ENCODE measurements at places on chromosomes 1 and 21.

- DNase-seq: no peak
These were observed 5.4 kb upstream of the TNFRSF25 start for GRCh38 chr1:6471086-6471969.

GRCh38 chr1:91836331-91837040, 49.5 kb downstream of the TGFBR3 start:
- DNase-seq: no peak

DNA sequence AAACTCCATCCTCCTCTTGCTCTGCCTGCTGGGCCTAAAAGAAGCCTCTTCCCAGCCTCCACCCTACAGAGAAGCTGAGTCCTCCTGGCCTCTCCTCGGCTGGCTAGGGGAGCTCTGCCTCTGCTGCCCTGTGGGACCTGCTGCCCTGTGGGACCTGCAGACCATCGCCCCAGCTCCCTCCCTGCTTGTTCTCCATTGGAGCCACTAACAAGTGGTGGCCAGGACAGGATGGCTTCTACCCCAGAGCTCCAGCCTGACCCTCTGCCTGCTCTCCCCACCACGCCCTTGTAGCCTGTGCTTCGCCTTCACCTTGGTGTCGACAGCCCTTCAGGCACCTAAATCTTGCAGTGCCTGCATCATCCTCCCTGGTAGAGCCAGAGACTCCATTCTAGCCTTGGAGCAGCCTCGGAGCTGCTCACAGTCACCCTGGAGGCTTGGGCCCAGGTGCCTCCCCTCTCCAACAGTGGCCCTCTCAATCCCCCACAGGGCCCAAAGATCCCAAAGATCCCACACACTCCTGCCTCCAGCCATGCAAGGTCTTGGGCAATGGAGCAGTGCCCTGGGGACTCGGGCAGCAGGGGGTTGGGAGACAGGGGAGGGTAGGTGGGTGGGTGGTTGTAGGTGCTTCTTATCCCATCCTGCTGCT, 3.0 kb downstream of the EPS8L3 start:
- no peak for DNase-seq

DNA sequence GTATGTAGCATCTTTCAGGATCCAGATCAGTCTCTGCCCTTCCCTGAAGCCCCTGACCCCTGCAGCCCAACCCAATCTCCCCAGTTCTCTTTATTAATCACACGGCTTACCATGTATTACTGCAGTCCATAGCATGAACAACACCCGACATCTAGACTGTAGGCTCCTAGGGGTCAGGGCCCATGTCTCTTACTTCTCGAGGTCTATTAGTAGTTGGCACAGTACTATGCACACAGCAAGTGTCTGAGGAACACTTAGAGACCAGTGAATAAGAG, 27.1 kb downstream of the CAMK1G start:
- no peak for DNase-seq

DNA sequence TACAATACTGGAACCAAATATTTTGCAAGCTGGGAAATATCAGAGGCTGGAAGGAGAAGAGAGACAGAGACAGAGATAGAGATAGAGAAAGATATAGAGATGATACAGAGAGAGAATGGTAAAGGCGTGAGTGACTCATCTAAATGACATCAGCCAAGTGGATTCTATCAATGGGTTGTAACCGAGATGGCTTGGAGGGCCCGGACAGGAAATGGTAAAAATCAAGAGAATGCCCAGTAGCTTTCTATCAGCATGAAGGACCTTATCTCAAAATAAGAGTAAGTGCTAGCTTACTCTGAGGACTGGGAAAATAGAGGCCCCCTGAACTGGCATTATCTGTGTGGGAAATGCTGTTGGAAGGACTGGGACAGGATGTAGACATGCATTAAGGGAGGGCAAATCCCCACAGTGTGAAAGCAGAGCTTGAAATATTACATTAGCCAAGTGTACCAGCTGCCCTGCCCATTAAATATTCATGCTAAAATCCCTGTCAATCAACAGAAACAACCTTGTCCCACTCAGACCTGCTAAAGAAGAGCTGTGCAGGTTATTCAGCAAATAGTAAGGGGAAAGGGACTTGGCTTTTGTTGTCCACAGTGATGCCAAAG, 76.6 kb upstream of the ZNF644 start:
- no peak for DNase-seq

DNA sequence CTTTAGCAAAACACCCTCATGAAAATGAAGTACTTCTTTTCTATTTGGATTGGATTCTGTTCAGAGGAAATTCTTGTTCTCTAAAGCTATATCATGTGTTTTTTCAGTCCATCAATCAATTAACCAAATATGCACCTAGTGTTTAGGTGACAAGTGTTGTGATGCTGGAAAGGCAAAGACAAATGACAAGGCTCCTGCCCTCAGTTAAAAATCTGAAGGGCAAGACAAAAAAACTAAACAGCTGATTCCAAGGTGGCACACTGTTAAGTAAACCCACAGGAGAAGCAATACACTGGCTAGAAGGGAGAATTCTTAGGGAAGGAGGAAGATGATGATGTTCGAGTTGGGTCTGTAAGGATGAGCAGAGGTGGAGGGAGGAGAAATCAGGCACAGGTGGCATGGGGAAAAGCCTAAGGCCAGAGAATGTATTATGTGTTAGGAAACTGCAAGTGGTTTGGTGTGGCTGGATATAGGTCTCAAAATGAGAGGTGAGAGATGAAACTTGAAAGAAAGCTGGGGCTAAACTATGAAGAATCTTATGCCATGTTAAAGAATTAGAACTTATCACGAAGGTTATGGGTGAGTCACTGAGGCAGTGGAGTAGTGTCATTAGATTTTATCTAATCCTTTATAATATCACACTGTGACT, 51.8 kb upstream of the GFI1 start:
- DNase-seq: no peak

DNA sequence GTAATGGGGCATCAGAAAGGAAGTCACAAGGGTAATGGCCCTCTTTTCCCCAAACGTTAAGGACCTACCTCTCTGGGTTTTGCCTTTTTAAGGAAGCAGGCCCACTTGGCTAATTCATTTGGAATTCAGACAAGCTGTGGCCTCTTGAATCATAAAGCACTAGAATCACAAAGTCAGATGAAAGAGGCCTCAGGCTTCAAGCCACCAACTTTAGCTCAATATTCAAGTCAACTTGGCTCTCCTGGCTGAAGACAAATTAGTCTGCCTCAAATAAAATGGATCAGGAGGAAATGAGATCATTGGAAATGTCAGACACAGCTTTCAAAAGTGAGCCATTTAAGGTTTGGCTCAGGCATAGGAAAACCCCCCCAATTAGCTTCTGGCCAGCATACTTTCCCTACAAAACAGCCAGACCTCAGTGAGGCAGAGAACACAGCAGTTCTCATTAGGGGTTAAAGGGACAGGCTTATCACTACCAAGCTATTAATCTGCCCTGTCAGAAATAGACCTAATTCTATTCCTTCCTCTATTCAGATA, 34.3 kb downstream of the SLC35D1 start:
- no peak for DNase-seq

- no peak for DNase-seq
These were observed 143.5 kb downstream of the C1orf94 start for GRCh38 chr1:34320053-34320669.

- no peak for DNase-seq
These were observed 42.6 kb downstream of the SIM2 start for GRCh38 chr21:36741506-36741905.

- no peak for DNase-seq
These were observed 421.4 kb upstream of the RUNX1 start for GRCh38 chr21:35470522-35470921.

DNA sequence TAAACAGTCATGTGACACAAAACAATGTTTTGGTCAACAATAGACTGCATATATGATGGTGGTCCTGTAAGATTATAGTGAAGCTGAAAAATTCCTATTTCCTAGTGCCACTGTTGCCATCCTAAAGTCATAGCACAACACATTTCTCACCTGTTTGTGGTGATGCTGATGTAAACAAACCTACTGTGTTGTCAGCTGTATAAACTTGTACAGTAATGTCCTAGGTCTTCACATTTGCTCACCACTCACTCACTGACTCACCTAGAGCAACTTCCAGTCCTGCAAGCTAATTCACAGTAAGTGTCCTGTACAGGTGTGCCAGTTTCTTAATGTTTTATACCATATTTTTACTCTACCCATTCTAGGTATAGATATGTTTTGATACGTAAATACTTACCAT, 326.1 kb upstream of the USP24 start:
- DNase-seq: no peak

DNA sequence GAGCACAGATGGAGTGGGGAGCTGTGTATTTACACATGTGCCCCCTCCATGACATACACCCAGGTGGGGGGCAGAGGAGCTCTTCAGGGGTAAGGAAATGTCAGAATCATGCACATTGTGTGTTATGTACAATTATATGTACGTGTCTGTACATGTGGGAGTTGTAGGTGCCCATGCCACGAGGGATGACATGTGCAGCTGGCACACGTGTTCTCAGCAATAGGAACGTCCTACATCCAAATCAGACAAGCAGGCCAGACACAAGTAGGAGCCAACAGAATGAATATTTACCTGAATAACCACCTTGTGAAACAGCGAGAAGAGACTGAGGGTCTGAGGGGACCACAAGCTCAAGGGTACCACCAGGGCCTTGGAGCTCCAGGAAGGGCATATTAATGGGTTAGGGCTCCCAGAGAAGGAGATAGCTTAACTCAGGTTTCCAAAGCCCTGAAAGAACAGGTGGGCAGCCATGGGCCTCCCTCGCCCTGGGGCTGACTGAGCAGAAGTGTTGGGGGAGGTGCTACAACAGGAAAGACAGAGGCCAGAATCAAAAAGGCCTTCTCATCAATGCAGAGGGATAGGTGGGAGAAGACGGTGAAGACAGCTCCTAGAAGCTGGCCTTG, 3.2 kb downstream of the COL16A1 start:
- DNase-seq: no peak

DNA sequence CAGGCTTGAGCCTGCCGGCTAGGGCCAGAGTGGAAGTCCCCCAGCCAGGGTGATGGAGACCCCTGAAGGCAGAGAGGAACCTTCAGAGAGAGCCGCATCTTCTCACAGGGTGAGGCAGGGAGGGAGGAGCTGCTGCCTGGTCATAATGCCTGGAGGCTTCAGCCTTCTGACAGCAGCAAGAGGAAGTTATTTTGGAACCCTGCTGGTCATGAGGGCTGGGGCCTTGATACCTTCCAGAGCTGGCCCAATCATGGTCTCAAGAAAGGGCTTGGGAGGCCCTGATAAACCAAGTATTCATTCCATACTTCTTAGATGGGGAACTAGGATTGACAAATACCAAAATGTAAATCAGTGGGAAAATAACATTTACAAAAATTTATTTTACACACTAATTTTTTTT, 26.6 kb upstream of the MPZL1 start:
- DNase-seq: no peak

GRCh38 chr1:166383635-166384346, 217.0 kb upstream of the FAM78B start:
- DNase-seq: no peak

DNA sequence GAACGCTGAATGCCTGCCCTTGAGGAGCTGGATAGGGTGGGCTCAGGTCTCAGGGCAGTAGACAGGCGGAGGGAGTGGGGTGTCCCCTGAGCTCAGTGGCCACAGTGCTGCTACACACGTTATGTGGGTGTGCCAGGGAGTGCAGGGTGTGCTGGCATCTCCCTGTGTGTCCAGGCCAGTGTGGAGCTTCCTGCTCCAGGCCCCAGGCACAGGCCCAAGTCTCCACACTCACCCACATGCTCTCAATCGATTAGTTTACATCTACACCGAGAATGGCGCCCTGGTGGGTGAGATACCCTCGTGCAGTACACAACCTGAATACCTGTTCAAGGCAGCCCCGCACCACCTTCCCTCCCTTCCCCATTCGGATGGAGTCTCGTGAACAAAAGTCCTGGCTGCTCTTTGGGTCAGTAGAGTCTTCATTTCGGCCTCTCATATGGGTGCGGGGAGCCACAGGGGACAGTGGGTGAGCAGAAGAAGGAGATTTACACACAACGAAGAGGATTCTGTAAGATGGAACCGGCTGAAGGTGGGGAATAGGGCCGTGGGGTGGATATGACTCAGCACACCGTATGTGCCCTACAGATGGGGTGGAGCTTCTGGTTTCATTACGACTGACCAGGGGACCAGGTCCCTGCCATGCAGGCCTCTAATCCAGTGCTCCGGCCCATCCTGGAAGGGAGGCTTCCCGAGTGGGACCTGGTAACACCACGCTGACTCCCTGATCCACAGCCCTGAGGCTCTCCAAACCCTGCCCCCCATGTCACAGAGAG, 93.3 kb downstream of the SPSB1 start:
- DNase-seq: no peak

DNA sequence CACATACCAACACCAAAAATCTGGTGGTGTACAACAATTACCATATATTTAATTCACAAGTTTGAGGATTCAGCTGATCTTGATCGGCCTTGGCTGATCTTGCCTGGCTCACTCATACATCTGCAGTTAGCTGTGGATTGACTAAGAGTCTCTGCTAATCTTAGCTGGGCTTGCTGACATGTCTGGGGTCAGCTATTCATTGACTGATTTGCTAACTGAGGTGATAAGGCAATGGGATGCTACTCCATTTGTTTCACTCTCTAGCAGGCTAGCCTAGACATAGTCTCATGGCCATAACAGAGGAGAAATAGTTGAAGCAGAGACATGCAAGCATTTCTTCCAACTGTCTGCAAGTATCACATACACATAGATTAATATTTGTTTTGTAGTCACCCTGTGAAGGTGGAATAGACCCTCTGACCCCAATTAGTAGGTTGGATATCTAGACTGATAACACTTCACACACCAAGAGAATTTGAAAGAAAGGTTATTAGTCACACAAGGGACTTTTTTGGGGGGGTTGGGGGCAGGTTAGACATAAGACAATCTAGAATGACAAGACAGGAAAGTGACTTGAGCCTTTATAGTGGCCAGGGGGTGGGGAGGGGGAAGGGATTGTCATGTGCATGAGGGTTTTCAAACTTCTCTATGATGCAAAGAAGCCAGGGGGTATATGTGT, 142.3 kb downstream of the BARHL2 start:
- DNase-seq: no peak

- DNase-seq: no peak
These were observed 50.7 kb downstream of the IRF2BP2 start for GRCh38 chr1:234559152-234559901.

- no peak for DNase-seq
These were observed 13.9 kb downstream of the DDX20 start for GRCh38 chr1:111769517-111770146.

GRCh38 chr1:45275054-45275453, 51.6 kb upstream of the HPDL start:
- no peak for DNase-seq

GRCh38 chr1:234716908-234717375, 107.0 kb upstream of the IRF2BP2 start:
- DNase-seq: no peak

GRCh38 chr1:41427916-41428737, 56.4 kb downstream of the EDN2 start:
- no peak for DNase-seq

Measured in T-helper 17 cell (primary cell).